Fibroblast of skin of right quadriceps (primary cell): ENCODE measurements at places on chromosomes 4 and X.

DNA sequence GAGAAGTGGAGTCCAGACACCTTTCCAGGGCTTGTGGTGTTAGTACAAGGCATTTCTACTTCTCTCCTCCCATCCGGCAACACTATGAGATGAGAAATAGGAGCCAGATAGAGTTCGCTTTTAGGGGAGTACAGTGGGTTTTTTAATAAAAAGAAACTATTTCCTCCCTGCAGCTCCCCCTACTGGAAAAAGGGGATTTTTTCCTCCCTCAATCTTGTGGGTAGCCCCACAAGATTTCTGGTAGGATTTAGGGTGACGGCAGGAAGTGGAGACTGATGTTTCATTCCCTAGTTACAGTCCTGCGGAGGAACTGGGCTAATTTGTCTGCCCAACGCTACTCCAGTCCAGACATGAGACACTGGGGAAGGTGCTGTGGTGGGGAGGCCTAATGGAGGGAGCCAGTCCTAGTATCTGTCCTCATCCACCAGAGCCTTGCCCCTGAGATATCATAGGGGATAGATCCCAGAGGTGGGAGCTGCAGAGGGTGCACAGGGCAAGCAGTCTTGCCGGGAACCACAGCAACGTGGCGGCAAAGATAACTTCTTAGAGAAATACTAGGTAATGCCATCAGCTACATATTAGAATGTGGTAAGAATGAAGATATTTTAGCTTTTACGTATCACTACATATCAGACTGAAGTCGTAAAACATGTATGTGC, 45.5 kb upstream of the PRKG2 start:
- no peak for DNase-seq

GRCh38 chr4:74463123-74463522, 18.2 kb downstream of the AREG start:
- DNase-seq = no peak

- DNase-seq = no peak
Measured at GRCh38 chrX:107730991-107731766, 44.4 kb downstream of the TSC22D3 start.

- no peak for DNase-seq
Measured at GRCh38 chr4:150250998-150251651, 172.9 kb downstream of the DCLK2 start.

DNA sequence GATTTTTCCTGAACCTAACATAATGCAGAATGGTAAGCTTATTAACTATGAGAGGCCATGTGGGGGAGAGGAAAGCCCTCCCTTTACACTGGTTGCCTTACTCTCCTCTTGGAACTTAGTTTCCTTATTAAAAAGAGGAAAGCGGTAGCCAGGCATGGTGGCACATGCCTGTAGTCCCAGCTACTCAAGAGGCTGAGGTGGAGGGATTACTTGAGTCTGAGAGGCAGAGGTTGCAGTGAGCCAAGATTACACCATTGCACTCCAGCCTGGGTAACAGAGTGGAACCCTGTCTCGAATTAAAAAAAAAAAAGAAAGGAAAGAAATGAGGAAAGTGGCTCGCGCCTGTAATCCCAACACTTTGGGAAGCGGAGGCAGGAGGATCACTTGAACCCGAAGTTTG, 2.0 kb downstream of the FAM47E start:
- no peak for DNase-seq

DNA sequence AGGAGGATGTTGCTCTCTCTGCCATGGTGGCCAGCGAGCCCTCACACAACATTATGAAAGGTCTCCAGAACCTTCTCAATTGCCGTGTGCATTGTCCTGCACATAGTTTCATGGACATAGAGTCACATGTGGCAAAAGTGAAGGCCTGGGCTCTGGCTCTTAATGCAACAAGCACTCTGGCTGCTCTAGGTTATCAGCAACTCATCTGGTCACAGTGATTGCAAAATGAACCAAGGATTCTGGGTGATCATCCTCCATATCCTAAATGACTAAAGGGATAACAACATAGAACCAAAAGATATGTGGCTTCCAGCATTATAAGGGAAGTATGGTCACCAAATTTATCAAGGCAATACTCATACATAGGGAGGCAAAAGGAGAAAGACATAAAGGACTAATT, 175.2 kb downstream of the MGST2 start:
- no peak for DNase-seq

DNA sequence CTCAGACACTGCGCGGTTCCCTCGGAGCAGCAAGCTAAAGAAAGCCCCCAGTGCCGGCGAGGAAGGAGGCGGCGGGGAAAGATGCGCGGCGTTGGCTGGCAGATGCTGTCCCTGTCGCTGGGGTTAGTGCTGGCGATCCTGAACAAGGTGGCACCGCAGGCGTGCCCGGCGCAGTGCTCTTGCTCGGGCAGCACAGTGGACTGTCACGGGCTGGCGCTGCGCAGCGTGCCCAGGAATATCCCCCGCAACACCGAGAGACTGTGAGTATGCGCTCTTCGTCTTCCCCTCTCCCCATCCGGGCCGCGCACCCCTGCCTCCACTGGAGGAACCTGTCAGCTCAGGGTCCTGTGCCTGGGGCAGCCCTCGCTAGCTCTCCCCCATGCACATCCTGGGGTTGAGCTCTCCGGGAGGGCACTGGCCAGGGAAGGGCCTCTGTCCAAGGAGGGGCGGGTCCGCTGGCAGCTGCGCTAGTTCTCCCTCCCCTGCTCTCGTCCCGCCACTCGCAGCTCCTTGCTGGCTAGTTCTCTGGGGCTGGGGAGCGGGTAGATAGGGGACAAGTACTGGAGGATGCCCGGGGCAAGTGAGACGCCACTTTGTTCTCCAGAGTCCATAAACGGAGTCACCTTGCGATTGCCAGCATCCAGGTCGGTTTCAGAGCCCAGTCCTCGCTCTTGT, 2.2 kb downstream of the SLIT2 start:
- DNase-seq = peak; percentile 22

GRCh38 chr4:145178740-145179280, 1.6 kb downstream of the OTUD4 start:
- DNase-seq = no peak

GRCh38 chrX:17923546-17923945, 62.4 kb upstream of the RAI2 start:
- DNase-seq = peak; percentile 0

DNA sequence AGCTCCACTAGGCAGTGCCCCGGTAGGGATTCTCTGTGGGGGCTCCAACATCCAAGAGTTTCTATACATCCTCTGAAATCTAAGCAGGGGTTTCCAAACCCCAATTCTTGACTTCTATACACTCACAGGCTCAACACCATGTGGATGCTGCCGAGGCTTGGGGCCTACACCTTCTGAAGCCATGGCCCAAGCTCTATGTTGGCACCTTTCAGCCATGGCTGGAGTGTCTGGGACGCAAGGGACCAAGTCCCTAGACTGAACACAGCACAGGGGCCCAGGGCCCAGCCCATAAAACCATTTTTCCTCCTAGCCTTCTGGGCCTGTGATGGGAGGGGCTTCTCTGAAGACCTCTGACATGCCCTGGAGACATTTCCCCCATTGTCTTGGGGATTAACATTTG, 511.8 kb downstream of the TRAM1L1 start:
- no peak for DNase-seq

DNA sequence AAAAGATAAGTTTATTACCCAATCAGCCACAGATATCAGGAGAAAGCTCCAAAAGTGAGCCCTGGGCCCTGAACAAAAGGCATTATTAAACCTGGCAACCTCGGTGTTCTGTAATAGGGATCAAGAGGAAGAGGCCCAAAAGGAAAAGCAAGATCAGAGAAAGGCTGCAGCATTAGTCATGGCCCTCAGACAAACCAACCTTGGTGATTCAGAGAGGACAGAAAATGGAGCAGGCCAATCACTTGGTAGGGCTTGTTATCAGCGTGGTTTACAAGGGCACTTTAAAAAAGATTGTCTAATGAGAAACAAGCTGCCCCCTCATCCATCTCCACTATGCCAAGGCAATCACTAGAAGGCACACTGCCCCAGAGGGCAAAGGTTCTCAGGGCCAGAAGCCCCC, 75.7 kb downstream of the AGTR2 start:
- no peak for DNase-seq

DNA sequence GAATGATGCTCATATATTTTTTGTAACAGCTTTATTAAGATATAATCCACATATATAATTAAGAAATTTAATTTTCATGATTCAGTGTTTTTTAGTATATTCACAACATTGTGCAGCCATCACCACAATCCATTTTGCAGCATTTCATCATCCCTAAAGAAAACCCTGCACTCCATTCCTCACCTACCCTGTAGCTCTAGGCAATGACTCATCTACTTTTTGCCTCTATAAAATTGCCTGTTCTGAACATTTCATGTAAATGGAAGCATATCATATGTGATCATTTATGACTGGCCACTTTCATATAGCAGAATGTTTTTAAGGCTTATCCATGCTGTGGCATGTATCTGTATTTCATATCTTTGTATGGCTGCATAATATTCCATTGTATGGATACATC, 339.9 kb downstream of the MAPK10 start:
- DNase-seq = peak; percentile 34

DNA sequence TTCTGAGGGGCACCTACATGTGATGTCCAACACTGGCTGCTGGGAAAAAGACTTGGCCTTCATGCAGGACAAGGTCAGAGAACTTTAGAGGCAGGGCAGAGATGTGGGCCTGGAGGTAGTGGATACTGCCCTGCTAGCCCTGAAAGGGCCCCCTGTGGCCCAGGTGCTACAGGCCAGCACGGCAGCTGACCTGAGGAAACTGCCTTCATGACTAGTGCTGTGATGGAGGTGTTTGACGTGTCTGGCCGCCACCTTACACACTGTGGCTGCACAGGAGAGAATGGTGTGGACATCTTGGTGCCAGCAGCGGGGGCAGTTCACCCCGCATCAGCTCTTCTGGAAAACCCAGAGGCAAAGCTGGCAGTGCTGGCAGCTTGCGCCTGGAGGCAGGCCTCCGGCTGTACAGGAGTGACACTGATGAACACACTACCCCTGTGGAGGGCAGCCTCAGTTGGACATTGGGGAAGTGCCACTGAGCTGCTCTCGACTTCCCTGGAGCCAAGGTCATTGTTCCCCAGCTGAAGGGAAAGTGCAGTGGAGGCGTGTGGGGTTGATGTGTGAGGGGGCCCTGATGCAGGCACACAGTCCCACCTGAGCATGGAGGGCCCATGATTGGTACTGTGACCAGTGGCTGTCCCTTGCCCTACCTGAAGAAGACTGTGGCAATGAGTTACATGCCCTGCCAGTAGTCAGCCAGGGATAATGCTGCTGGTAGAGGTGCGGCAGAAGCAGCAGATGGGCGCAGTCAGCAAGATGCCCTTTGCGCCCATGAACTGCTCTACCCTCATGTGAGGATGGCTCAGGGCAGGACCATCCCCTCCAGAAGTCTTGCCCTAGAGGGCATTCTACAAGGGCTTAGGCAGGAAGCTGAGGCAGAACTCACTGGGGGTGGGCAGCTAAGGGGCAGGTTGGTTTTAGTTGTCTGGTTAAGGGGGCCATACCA, 36.9 kb downstream of the COQ2 start:
- no peak for DNase-seq

DNA sequence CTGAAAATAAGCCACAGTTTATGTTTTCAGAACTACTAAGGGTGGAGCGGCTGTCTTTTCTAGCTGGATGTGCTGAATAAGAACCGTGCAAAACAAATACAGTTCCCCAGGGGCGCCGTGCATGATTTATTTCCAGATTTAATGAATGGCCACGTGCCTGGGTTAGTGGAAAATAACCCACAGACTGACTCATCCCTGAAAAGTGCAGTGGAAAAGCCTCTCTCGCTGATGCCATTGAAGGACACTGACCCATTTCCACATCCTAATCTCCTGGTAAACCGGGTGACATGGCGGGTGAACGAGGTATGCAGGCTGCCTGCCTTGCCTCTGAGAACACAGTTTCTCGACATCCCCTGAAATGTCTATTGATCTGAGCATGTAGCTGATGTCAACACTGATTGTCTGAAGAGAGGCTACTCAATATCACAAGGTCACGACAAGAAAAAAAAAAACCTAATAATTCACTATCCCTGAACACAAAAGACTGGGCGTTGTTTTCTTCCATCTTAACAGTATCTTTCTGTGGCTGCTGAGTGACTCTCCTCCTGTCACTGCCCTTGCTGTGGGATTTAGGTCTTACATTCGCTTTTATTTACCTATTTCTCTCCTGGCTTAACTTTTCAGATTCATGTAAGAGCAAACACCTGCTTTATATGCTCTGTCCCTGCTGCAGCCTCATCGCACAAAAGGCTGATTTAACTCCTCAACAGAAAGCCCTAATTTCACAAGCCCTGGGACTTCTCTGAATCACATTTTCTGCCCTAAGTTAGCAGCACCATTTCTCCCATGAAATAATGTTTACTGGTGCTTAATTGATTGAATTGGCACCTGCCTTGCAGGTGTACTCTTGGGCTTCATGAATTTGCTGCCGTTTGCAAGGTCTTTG, 76.9 kb upstream of the SCOC start:
- DNase-seq = peak; percentile 89

DNA sequence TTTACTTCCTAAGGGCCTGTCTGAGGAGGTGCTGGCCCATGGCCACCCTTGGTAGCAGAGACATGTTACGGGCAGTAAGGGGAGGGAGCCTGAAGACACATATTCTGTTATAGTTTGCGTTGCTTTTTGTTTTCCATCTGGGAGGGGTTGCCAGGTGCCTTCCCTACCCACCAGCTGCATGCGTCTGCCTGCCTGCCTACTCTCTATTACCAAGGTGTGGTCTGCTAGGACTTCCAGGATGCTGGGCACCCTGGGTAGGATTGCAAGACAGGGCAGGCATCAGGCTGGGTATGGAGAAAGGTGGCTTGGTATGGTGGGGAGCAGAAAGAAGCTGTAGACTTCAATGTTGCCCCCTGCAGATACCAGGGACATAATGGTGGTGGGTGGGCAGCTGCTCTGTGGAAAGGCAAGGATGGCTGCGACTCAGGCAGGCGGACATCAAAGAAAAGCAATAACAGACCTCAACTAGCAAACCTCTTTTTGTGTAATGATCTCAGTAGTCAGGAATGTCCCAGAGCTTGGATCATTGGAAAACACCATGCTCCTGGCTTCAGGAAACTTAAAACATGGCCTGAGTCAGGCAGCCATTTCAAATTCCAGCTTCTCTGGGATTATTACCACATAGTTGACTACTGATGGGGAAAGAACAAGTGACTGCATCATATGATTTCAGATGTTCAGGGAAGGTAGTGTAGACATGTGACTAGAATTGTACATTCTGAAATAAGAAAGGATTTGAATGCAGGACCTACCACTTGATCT, 67.8 kb downstream of the HOPX start:
- peak; percentile 83 for DNase-seq

- no peak for DNase-seq
Measured at GRCh38 chr4:166282081-166282770, 409.2 kb downstream of the TLL1 start.
